AG04450 (cell line): ENCODE measurements at places on chromosomes 11 and 22.

DNA sequence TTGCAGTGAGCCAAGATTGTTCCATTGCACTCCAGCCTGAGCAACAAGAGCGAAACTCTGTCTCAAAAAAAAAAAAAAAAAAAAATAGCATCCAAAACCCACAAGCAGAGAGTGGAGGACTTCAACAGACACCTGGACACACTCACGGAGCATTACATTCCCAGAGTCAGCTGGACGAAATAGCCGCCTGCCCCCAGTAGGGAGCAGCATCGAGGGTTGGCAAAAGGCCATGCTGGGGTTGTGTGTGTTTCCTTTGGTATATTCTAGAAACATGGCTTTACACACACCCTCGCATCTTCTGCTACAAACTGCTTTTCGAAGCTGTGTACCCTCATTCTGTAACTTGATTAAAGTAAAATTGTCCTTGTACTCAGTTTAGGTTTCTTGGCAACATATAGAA, 5.3 kb downstream of the ADA2 start:
- DNase-seq = no peak

DNA sequence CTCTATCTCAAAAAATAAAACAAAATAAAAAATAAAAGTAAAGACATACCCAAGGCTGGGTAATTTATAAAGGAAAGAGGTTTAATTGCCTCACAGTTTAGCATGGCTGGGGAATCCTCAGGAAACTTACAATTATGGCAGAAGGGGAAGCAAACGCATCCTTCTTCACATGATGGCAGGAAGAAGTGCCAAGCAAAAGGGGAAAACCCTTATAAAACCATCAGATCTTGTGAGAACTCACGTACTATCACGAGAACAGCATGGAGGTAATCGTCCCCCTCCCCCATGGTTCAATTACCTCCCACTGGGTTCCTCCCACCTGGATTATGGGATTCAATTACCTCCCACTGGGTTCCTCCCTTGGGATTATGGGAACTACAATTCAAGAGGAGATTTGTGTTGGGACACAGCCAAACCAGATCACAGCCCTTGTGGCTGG, 8.3 kb upstream of the SSTR3 start:
- no peak for DNase-seq

- no peak for DNase-seq
Measured at GRCh38 chr22:49903322-49904039, 14.8 kb downstream of the ALG12 start.

DNA sequence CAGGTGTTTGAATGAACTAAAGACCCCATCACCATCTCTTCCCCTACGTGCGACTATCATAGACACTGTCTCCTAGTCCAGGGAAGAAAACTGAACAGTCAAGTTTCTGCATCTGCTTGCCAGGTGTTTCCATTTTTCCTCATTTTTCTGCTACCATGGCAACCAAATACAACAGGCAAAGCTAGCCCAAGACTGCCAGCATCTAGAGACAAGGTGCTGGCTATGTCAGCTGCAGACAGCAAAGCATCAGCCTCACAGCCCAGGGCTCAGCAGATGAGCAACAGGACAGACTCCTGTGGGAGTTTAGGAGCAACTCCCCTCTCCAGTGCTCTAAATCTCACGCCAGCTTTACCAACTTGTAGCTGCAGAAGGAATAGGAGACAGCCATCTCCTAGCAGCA, 124.3 kb downstream of the C11orf58 start:
- no peak for DNase-seq

DNA sequence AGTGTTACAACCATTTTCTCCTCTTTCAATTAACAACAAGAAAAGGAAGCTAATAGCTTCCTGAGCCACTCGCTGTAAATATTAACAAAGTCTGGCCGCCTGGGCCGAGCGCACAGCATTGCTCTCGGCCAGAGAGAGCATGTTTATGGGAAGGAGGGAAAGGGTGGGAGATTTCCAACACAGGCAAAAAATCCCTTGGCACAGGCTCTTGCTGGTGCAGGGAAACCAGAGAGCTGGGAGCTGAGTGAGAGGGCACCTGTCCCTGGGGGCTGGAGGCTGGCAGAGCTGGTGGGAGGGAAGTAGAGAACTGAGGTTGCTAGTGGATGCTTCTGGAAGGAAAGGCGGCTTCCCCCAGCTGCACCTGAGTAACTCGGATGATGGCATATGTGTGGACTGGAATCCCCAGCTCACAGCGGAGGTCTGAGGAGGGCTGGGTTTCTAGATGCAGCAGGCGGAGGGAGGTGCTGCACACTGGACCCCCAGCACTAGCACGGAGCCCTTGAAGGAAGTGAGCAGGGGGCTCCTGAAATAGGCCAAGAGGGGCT, 59.6 kb downstream of the FLRT1 start:
- DNase-seq = no peak

- DNase-seq = no peak
Measured at GRCh38 chr22:46586531-46587011, 33.6 kb upstream of the GRAMD4 start.

DNA sequence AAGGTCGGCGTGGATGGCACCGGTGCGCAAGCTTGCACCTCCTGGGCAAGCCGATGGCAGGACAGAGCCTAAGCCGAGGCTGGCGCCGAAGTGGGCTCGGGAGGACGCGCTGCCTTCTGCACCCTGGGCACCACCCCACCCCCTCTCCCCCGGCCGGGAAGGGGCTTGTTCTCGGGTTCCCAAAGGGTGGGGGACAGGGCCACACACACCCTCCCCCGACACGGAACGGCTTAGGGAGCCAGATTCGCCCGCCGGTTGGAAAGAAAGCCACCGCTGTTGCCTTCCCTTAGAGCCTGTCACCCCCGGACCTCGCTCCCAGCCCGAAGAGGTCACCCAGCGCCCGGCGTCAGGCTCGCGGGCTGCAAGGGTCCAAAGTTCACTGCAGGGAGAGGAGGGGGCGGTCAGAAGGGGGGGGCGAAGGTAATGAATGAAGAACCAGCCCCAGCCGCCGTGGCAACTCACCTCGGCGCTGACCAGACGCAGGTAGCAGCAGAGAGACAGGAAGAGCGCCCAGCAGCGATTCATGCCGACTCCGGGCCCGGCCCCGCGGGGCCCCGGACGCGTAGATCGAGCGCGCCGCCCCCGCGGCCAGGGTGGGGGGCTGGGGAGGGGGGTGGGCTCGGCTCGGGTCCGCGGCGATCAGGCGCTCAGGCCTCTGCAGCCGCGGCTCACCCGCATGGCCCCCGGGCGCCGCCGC, 1.2 kb downstream of the PDGFB start:
- DNase-seq = no peak

GRCh38 chr11:13487661-13488030, 8.2 kb downstream of the PTH start:
- no peak for DNase-seq

GRCh38 chr11:292211-293121, 3.5 kb downstream of the PGGHG start:
- DNase-seq = no peak

GRCh38 chr11:104583857-104584256, 314.4 kb downstream of the CASP12 start:
- no peak for DNase-seq

DNA sequence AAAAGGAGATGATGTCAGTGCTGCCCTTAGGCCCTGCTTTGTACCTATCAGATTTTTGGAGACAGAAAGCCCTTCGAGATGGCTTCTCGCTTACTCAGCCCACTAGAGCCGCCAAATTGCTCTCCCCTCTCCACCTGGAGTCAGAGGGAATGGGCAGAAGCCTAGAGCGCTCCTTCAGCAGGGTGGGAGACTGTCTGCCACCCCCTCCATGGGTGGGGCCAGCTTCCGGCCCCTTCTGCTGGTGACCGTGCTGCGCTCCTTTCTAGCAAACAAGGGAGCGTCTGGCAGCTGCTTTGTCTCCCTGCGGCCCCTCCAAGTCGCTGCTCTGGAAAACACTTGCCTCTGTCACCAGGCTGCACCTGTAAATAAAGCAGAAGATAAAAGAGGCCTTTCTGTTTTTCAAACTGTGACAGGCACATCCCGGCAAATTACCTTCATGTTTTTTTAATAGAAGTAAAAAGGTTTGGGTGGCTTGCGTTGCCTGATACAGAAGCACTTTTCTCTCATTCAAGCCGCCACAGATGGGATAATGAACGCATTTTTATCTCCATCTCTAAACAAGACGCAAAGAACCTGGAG, 145.7 kb upstream of the NECTIN1 start:
- no peak for DNase-seq

DNA sequence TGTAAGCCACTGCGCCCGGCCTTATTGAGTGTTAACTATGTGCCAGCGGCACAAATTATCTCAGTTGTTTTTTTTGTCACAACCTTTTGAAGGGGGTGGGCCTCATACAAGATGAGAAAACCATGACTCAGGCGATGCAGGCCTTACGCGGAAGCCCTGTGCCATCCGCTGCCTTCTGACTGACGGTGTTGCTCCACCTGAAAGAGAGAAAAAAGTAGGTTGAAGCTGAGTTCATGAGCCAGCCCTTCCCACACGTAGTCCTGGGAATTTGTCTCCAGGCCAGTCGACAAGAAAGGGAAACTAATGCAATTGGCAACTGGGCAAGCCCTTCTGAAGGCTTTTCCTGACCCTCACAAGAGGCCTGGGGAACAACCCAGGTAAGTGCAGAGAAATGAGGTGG, 96.9 kb upstream of the CRYBB3 start:
- DNase-seq = no peak

- no peak for DNase-seq
Measured at GRCh38 chr11:7833527-7833926, 36.8 kb upstream of the OR5P2 start.

DNA sequence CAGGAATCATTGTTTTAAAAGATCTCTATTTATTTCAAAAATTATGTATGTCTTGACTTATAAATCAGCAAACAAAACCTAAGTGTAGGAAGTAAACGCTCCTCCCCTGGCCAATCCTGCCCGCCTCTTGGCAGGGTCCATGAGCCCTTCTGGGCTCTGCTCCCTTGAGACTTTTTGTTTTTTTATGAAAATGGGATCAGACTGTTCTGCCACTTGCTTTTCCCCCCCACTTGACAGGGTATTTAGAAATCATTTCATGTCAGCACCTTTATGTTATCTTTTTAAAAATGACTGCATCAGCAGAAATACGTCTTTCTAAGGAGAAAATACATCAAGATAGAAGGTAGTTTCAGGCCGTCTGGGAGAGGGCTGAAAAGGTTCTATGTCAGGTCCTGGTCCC, 35.6 kb downstream of the FBLN1 start:
- DNase-seq = no peak

- DNase-seq = no peak
Measured at GRCh38 chr11:2408671-2409070, 8.1 kb downstream of the TSSC4 start.

DNA sequence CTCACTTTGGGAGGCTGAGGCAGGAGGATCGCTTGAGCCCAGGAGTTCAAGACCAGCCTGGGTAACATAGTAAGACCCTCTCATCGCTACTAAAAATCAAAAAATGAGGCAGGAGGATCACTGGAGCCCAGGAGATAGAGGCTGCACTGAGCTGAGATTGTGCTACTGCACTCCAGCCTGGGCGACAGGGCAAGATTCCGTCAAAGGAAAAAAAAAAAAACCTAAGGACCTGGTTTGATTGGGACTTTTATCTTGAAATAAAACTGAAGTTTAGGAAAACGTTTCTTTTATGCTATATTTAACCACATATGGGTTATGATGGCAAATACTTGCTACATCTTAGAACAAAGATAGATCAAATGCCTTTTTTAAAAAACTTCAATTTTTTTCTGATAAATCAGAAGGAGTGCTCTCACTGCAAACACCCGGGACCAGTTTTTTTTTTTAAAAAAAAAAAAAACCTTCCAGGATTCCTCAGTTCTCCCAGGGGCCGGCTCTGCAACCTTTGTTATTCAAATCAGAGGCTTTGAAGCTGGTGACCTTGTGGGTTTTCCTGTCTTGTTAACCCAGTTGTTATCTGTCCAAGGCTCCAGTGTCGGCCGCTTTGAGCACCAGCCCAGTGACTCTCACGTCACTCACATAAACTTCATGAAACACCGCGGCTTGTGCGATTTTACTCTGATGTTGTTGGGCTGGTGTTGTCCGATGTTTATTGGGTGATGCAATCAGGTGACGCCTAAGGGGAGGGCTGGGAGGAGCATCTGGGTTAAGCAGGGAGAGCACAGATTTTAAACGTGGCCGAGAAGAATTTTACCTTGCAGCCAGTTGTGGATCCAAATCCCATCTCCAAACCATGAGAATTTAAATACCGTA, 24.7 kb upstream of the SLC22A12 start:
- DNase-seq = peak; percentile 20

DNA sequence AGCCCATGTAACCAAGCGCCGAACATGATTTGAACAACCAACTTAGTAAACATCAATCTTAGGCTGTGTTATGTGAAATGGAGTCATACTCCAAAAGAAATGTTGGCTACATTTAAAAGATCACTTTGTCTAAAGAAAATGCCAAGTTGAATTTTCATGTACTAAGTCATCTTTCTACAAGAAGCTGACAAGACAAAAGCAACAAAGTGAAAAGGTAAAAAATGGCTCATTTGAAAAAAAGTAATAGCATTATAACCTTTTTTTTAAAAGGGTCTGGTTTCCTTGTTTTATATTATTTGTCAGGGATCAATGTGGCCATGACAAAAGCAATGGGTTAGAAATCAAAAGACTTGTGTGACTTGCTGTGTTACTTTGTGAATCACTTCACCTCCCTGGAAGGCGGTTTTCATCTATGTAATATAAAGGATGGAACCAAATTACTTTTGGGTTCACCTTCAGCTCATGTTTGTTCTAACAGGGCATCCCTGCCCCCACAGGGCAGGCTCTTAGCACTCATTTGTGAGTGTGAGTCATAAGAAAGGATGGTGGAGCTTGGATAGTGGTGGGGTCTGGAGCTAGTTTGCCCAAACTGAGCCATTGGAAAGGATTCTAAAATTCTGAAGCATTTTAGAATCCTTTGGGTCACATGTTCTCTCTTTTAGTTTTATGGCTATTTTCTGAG, 131.9 kb upstream of the MTMR2 start:
- DNase-seq = no peak

DNA sequence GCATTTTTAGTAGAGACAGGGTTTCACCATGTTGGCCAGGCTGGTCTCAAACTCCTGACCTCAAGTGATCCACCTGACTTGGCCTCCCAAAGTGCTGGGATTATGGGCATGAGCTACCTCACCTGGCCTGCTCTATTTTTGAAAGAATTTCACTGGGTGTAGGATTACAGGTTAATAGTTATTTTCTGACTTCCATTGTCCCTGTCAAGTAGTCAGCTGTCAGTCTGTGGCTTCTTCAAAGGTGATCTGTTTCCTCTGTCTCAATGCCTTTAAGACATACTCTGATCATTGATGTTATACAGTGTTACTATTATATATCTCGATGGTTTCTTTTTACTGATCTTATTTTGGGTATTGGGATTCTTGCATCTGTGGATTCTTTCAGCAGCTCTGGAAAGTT, 10.1 kb upstream of the EXT2 start:
- DNase-seq = no peak
